ENCODE measurements at places on chromosomes 2 and 18.

GRCh38 chr2:47359375-47359868, 43.5 kb upstream of the MSH2 start:
- no peak overlapping the region for H3K4me3 ChIP-seq
- no peak for DNase-seq
- peaks cover 8% of the 10 kb centered on the region for H3K4me1 ChIP-seq
- no peak overlapping the region for H3K27ac ChIP-seq

GRCh38 chr2:18754286-18754685, 164.9 kb upstream of the NT5C1B start:
- no peak overlapping the region for H3K4me3 ChIP-seq
- H3K27me3 ChIP-seq = no peaks in the 10 kb centered on the region
- no peak for DNase-seq
- H3K36me3 ChIP-seq = no peaks in the 10 kb centered on the region
- H3K4me1 ChIP-seq = peaks cover 24% of the 10 kb centered on the region
- no peak overlapping the region for H3K27ac ChIP-seq

DNA sequence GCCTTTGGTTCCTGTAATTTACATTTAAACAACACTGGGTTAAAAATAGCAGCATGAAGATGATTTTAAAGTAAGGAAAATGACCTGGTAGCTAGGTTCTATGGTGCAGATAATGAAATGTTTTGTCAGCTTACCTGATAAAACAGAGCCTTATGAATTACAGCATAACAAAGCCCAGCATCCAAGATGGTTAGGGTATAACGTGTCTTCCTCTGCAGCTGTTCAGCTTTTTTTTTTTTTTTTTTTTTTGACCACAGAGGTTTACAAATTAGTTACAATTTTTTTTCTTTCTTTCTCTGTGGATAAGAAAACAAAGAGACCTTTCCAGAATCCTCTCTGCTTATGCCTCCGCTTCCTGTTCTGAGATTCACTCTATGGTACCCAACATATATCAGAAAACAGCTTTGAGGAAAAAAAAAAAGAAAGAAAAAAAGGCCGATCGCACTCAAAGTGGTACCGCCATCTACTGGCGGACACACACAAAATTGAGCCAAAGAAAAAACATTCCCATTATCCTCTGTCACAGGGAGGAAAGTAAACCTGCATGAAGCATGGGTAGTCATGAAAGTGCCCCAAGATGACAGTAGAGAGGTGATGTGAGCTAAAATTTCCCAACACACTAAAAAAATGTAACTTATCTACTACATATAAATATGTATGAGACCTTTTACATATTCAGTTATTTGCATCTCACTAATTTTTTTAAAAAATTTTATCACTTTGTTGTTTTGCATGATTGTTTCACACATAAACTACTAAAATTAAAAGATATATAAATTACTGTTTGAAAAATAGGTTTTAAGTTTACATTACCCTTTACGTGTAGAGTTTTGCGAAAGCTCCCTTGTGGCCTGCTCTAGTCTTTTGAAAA, at the start of gene SCN3A:
Gene SCN3A (minus strand): TSS at position 362 of the 871 bp plus-strand sequence. CDS start 27,656 bp downstream, outside the sequence.
- H3K4me3 ChIP-seq = peak within 1 kb of the TSS; percentile 7
- no peak within 1 kb of the TSS for H3K27ac ChIP-seq
- no peaks in the 10 kb centered on the region for H3K36me3 ChIP-seq
- no peaks in the 10 kb centered on the region for H3K27me3 ChIP-seq

- H3K4me1 ChIP-seq = no peaks in the 10 kb centered on the region
- H3K4me3 ChIP-seq = no peak overlapping the region
- no peak overlapping the region for H3K27ac ChIP-seq
- DNase-seq = no peak
Measured at GRCh38 chr18:61496374-61496773, 163.1 kb downstream of the CDH20 start.

DNA sequence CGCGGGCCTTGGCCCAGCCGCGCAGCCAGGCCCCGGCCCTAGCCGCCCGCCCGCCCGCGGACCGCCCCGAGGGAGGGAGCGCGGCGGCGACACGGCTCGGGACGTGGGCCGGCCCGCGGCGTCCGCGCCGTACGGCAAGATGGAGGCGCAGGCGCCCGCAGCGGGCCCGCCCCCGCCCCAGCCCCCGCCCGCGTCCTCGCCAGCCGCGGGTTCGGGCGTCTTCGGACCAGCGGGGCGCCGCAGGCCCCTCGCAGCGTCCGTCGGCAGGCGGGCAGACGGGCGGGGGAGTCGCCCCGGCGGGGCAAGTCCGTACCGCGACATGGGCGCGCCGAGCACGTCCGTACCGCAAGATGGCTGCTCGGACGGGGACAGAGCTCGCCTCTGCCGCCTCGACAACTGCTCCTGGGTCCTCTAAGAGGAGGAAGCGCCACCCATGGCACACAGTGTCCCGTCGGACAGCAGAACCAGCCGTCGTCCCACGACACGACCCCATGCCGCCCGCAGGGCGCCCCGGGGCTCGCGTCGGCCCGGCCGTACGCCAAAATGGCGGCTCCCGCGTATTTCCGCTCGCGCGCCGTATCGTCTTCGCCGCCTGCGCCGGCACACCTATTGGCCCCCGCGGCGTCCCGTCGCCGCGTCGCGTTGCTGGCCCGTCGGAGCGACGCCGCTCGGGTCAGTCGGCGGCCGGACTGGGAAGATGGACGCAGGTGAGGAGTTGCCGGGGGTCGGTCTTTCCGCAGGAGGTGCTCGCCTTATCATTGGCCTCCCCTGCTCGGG, at the start of the genes ATG4B and THAP4:
Gene ATG4B (plus strand): TSS at position 676 of the 777 bp plus-strand sequence. CDS start 22 bp downstream, at position 698.
Gene THAP4 (minus strand): TSS at position 141 of the 777 bp plus-strand sequence. CDS start 141 bp downstream, outside the sequence.
- H3K27me3 ChIP-seq = no peaks in the 10 kb centered on the region
- peak; percentile 95 for DNase-seq
- peak within 1 kb of the TSS; percentile 99 for H3K27ac ChIP-seq
- H3K4me3 ChIP-seq = peak within 1 kb of the TSS; percentile 89
- peaks cover 76% of the 10 kb centered on the region for H3K4me1 ChIP-seq

DNA sequence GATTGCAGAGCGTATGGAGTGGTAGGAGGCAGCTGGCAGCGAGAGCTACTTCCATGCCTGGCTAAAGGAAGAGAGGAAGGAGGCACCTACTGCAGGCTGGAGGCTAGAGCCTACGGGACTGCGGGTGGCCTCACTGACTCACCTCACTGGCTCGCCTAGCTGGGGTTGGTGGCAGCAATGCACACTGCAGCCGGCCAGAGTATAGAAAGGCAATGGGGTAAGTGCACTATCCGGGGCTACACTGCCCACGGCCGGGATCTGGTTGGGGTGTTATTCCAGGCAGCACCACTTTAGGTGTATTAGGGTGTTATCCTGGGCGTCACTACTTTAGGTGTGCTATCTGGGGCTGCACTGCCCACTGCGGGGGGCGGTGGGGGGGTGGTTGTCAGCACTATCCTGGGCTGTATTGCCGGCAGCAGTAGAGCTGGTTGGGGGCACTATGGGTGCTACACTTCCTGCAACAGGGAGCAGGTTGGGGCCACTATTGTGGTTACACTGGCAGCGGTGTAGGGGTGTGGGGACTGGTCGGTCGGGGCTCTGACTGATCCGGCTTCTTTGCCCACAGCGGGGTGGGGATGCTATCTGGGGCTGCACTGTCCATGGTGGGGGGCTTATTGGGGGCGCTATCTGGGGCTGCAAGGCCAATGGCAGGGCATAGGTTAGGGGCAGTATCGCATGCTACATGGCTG, 33.3 kb upstream of the ANKRD62 start:
- no peak for DNase-seq
- H3K27me3 ChIP-seq = no peaks in the 10 kb centered on the region
- no peaks in the 10 kb centered on the region for H3K36me3 ChIP-seq
- H3K27ac ChIP-seq = no peak overlapping the region
- no peak overlapping the region for H3K4me3 ChIP-seq

GRCh38 chr2:220280736-220281135, 653.3 kb downstream of the SLC4A3 start:
- H3K4me3 ChIP-seq = no peak overlapping the region
- no peaks in the 10 kb centered on the region for H3K36me3 ChIP-seq
- H3K27ac ChIP-seq = no peak overlapping the region
- no peaks in the 10 kb centered on the region for H3K27me3 ChIP-seq

- H3K27me3 ChIP-seq = no peaks in the 10 kb centered on the region
- DNase-seq = no peak
- H3K36me3 ChIP-seq = no peaks in the 10 kb centered on the region
- H3K4me1 ChIP-seq = no peaks in the 10 kb centered on the region
Measured at GRCh38 chr2:104408266-104408665, 445.6 kb upstream of the POU3F3 start.

DNA sequence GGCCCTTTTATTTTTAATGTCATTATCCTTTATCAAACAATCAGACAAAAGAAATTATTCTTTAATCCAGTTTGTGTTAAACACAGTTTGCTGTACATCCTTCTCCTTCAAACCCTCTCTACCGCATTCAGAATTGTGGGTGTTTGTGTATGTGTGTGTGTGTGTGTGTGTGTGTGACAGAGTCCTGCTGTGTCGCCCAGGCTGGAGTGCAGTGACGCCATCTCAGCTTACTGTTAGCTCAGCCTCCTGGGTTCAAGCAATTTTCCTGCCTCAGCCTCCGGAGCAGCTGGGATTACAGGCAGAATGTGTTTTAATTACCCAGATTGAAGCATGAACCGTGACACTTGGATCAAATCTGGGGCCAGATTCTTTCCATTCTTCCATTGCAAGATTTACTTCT, 723.7 kb downstream of the DCDC2C start:
- no peaks in the 10 kb centered on the region for H3K4me1 ChIP-seq
- H3K36me3 ChIP-seq = no peaks in the 10 kb centered on the region
- H3K27me3 ChIP-seq = no peaks in the 10 kb centered on the region
- no peak for DNase-seq

DNA sequence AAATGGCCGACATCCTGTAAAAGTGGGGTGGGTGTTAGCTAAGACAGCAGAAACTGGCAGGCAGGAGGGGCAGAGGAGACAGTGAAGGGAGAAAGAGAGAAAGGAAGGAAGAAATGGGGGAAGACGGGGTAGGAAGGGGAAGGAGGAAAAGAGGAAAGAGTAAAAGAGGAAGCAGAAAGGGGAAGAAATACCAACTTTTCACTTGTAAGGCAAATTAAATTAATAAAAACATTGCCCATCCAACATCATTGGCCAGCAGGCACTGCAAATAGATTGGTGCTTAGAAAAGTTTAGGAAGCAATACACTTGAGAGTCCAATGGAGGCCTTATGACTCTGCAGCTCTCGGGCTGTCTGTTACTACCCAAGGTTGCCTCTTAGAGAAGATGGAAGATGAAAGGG, 116.7 kb downstream of the TNS1 start:
- peak overlapping the region; percentile 97 for H3K27ac ChIP-seq
- peaks cover 87% of the 10 kb centered on the region for H3K4me1 ChIP-seq
- H3K27me3 ChIP-seq = no peaks in the 10 kb centered on the region
- no peak overlapping the region for H3K4me3 ChIP-seq

DNA sequence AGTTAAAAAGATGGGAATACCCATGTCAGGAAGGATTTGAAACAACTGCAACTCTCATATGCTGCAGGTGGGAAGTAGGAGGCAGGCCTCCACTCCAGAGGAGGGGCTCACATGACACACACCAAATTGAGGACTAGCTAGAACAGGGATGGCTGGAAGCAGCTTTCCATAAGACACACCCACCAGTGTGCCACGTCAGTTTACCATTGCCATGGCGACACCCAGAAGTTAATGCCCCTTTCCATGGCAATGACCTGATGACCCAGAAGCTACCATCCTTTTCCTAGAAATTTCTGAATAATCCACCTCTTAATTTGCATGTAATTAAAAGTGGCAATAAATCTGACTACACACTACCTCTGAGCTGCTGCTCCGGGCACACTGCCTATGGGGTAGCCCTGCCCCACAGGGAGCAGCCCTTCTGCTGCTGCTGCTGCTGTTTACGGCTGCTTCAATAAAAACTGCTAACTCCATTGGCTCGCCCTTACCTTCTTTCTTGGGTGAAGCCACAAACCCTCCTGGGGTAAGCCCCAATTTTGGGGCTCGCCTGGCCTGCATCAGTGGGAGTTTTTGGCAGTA, 89.4 kb downstream of the RRM2 start:
- H3K4me3 ChIP-seq = no peak overlapping the region
- no peak overlapping the region for H3K27ac ChIP-seq
- H3K36me3 ChIP-seq = no peaks in the 10 kb centered on the region
- no peaks in the 10 kb centered on the region for H3K4me1 ChIP-seq

DNA sequence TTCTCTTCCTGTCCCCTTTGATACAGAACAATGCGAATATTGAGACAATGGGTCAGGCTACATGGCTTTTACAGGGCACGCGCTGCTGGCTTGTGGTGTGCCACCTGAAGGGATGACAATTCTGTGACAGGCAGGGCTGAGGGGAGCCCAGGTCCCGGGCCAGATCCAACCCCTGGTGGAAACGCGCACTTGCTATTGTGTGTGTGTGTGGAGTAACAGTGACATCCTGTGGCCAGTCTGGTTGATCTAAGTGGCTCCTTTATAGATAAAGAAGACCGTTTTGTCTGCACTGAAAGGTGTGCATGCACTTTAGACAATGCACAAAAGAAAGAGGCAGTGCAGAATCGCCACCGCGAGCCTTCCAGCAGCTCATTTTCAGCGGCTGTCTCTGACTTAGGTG, 273.6 kb downstream of the HRH4 start:
- H3K4me1 ChIP-seq = no peaks in the 10 kb centered on the region
- H3K27ac ChIP-seq = no peak overlapping the region
- no peaks in the 10 kb centered on the region for H3K36me3 ChIP-seq
- no peak overlapping the region for H3K4me3 ChIP-seq
- peak; percentile 86 for DNase-seq

Data from esophagus muscularis mucosa (tissue), 4 donors.